Esophagus squamous epithelium (tissue), 5 donors: ENCODE measurements at places on chromosomes 1 and 21.

- DNase-seq: no peak
Measured at GRCh38 chr1:108639899-108640560, 20.9 kb downstream of the HENMT1 start.

DNA sequence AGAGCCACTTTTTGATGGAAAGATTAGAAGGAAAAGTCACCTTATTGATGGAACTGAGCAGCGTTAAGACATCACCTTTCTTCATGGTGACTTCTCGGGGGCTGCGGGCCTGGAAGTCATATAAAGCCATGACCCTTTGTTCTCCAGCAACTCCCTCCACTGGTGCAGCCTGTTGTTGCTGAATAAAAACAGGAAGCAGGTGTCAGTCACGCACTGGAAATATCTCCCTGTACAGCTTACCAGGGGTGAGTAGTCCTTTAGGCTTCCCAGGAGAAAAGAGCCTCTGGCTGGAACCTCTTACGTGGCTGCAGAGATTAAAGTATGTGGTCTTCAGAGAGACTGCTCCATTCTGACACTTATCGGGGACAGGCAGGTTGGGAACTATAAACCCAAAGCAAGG lies 31.9 kb downstream of the SPTA1 start:
- no peak for DNase-seq

DNA sequence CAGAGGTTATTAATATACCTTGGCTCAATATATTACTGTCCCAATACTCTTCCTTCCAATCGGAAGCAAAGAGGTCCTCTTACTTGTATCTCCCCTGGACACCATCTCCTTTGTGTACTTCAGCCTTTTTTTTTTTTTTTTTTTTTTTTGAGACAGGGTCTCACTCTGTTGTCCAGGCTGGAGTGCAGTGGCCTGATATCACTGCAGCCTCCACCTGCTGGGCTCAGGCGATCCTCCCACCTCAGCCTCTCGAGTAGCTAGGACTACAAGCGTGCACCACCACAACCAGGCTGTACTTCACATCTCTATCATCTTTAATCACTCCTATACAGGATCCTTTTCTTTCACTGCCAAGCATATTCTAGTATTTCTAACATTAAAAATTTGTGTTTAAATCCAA lies 2.8 kb upstream of the DARS2 start:
- no peak for DNase-seq

DNA sequence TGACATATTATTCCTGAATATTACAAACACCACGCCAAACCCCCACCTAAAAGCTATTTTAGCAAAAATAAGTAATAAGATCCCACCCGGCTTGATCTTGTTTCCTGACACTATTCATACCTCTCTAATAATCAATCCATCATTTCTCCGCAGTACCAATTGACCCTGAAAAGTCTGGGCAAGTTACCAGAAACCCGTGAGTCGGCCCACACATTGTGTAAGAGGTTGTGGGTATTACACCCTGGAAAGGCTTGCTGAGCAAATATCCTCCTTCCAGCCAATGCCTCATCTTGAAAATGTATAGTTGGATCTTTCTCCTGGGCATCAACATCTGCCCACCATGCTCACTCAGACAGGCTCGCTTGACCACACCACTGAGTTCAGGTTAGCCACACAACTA lies 451.0 kb downstream of the TTLL7 start:
- no peak for DNase-seq

DNA sequence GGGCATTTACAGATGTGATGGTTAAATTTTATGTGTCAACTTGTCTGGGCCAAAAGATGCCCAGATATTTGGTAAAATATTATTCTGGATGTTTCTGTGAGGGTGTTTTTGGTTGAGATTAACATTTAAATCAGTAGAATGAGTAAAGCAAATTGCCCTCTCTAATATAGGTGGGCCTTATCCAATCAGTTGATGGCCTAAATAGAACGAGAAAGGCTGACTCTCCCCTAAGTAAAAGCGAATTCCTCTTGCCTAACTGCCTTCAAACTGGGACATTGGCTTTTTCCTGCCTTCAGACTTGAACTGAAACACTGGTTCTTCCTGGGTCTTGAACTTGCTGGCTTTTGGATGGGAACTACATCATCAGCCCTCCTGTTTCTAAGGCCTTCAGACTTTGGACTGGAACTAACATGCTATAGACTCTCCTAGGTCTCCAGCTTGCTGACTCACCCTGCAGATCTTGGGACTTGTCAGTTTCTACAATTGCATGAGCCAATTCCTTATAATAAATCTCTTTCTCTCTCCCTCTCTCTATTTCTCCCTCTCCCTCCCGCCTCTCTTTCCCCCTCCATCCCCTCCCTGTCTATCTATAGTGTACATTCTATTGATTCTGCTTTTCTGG lies 10.2 kb upstream of the NAV1 start:
- DNase-seq: no peak

GRCh38 chr1:77095236-77095635 lies 124.0 kb downstream of the PIGK start:
- DNase-seq: no peak

DNA sequence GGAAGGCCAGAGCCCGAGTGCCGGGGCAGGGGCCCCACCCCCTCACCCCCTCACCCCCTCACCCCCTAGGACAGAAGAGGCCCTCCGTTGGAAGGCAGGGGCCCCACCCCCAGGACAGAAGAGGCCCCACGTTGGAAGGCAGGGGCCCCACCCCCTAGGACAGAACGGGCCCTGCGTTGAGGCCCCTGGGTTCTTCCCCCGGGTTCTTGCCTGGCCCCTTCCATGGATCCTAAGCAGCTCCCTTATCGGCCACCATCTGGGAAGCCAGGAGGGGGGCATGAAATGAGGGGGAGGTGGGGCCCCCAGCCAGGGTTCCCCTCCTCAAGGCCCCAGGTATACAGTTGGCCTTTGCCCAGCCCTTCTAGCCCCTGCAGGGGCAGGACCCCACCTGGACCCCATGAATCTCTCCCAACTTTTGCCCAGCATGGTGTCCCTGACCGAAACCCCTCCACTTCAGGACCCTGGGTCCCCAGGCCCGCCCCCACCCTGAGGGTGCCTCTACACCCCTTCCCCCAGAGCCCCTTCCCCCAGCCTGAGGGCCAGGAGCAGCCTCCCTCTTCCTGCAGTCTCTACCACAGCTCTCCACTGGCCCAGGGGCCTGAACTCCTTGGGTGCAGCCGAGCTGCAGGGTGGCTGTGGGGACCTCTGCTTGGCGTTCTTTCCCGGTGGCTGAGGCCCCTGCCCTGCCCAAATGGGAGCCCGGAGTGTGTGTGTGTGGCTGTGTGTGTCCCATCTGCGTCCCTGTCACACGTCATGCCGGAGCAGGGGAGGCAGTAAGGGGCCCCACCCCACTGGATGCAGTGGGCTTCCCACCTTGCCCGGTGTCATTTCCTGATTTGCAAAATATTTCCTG lies 4.3 kb upstream of the VWA1 start:
- DNase-seq: no peak

DNA sequence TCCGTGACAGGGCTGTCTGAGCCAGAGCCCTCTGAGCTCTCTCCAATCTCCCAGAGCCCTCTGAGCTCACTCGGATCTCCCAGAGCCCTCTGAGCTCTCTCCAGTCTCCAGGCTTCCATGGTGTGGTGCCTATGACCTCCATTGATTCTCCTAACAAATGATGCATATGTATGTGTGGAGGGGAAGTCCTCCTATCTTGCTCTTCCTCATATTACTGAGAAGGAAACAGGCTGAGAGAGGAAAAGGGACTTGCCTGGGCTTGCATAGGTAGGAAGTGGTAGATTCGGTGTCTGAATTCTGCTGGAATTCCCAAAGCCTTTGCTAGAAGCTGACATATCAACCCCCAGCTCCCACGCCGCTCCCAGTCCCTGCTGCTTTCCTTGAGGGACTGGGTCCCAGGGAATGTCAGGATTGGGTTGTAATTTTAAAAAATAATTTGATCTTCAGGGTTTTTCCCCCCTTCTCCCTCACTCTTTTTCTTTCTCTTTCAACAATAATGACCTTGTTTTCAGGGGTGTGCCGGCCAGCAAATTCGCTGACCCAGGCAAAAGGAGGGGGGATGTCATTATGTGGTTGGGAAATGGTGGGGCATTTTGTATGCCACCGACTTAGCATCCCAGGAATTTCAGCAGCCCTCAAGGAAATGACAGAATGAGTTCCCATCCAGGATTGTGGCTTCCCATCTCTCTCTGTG lies 42.3 kb upstream of the RUNX3 start:
- DNase-seq: no peak

DNA sequence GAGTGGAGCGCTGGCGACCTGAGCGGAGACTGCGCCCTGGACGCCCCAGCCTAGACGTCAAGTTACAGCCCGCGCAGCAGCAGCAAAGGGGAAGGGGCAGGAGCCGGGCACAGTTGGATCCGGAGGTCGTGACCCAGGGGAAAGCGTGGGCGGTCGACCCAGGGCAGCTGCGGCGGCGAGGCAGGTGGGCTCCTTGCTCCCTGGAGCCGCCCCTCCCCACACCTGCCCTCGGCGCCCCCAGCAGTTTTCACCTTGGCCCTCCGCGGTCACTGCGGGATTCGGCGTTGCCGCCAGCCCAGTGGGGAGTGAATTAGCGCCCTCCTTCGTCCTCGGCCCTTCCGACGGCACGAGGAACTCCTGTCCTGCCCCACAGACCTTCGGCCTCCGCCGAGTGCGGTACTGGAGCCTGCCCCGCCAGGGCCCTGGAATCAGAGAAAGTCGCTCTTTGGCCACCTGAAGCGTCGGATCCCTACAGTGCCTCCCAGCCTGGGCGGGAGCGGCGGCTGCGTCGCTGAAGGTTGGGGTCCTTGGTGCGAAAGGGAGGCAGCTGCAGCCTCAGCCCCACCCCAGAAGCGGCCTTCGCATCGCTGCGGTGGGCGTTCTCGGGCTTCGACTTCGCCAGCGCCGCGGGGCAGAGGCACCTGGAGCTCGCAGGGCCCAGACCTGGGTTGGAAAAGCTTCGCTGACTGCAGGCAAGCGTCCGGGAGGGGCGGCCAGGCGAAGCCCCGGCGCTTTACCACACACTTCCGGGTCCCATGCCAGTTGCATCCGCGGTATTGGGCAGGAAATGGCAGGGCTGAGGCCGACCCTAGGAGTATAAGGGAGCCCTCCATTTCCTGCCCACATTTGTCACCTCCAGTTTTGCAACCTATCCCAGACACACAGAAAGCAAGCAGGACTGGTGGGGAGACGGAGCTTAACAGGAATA lies 4.2 kb downstream of the TFAP2E start:
- DNase-seq: no peak

GRCh38 chr1:45009956-45010854 lies 919 bp downstream of the HECTD3 start:
- no peak for DNase-seq

DNA sequence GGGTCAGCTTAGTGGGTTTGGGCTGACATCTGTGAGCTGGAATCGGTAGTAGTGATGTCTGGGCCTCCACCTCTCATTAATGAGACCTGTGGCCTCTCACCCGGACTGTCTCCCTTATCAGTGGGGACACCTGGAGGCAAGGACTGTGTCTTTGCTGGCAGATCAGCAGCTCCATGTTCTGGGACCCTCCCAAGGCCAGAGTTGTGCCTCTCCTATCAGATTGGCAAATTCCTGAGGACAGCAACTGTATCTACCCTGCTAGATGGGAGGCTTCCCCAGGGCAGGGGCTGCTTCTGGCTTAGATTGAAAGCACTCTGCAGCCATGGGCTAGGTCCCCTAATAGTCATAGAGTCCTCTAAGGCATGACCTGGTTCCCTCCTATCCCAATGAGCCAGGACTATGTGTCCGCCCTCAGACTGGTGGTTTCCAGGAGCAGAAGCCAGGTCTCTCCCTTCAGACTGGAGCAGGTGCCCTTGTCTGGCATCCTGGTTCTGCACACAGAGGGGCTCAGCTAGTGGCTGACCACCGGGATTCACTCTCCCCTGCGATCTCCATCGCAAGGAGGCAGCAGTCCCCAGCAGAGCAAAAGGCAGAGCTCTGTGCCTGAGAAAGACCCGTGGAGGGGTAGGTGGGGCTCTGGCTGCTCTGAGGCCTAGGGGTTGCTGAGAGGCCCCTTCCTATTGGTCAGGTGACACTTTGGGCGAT lies 5.8 kb downstream of the DRAXIN start:
- no peak for DNase-seq

- DNase-seq: no peak
Measured at GRCh38 chr1:209761011-209761635, 5.3 kb downstream of the TRAF3IP3 start.

GRCh38 chr1:33363470-33363861 lies 42.6 kb upstream of the A3GALT2 start:
- DNase-seq: no peak

DNA sequence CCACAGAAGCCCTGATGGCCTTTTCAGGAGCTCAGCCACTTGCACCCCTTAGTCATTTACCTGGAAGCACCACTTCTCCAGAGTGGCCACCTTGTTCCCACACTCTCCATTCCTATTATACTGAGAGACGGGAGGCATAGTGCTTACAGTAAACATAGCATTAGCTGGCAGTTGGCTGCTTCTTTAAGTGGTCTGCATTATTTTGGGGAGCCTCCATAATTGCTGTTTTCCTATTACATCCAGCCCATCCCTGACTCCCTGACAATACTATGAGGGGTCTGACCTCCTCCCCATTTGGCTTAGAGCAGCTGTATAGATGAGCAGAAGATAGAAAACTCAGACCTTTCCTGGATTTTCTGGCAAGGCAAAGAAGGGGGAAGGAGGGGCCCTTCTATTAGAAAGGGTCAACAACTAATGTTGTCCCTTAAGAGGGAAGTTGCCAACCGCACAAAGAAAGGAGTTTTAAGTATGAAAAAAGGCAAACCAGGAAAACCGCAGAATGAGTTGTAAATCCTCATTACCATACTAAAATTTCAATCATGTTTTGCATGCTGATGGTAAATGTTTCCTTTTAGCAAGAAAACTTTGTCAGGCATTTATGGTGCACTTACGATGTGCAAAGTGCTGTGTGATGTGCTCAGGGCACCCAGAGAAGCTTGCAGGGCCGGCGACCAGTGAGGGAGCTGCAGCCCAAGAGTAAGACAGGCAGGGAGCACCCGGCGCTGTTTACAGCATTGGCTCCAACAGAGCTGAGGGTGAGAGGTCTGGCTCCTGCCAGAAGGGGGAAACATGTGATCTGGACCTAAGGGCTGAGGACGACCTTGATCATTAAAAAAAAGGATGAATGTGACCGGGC lies 167.3 kb downstream of the ZZZ3 start:
- DNase-seq: no peak

DNA sequence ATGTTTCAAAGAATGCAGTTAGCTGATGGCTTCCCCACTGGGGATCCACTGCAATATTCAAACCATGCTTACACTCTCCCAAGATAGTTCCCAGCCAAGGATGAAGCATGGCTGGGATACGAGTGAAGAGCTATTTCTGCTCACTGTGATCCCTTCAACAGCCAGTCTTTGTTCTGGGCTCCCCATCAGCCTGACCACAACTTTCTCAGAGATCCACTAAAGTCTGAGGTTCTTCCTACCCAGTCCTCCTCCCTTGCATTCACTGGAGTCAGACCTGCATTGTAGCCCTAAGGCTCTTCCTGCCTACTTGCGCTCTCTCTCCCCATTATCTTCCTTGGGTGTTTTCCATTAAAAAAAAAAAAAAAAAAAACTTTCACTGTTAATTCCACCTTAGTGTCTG lies 101.4 kb downstream of the TTLL7 start:
- DNase-seq: no peak

- DNase-seq: no peak
Measured at GRCh38 chr1:96865731-96866685, 144.4 kb downstream of the PTBP2 start.
